Brain microvascular endothelial cell (primary cell): ENCODE measurements at places on chromosomes 2 and 18.

DNA sequence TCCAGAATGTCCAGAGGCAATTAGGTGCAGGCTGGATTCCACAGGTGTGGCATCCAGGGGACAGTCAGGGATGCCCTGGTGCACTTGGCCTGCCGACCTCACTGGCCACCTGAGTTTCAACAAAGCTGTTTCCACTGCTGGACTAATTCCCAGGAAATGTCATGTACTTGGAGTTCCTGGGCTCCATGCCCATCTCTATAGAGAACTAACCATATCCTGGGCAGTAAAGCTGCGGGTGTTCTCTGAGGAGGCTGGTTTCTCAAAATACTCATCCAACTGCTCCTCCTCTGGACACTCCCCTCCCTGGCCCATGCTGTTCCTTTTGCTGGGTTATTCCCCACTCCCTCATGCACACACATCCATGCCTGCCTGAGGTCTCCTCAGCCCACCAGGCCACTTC lies 161.9 kb upstream of the SKOR2 start:
- no peak for DNase-seq

GRCh38 chr2:22788749-22789327 lies 596.1 kb upstream of the KLHL29 start:
- no peak for DNase-seq

- DNase-seq, result no peak
These were observed 60.1 kb upstream of the KIF5C start for GRCh38 chr2:148814860-148815419.

GRCh38 chr2:39568561-39569006 lies 97.1 kb upstream of the TMEM178A start:
- peak; percentile 49 for DNase-seq

- DNase-seq, result no peak
These were observed 119.5 kb upstream of the MCFD2 start for GRCh38 chr2:47034973-47035609.

GRCh38 chr2:135555311-135555710 lies 24.0 kb downstream of the R3HDM1 start:
- no peak for DNase-seq

GRCh38 chr2:134778372-134778771 lies 59.6 kb upstream of the TMEM163 start:
- no peak for DNase-seq

- no peak for DNase-seq
These were observed 8.0 kb downstream of the ABCB11 start for GRCh38 chr2:169023161-169023560.

DNA sequence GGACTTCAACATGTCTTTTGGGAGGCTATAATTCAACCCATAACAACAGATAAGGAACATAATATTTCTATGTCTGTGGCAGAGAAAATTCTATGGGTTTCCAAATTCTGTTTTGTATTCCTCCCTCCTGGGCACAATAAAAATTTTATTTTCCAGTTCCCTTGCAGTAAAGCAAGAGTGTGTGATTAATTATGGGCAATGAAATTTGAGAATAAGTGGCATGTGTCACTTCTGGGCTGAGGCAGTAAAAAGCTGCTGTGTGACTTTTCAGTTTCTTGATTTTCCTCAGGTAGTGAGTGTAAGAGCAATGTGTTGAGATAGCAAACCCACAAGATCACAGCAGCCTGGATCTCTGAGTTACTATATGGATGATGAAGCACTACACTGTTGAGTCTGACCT lies 216.4 kb downstream of the MEIS1 start:
- DNase-seq, result no peak

GRCh38 chr2:29726976-29727375 lies 194.4 kb downstream of the ALK start:
- DNase-seq, result no peak

DNA sequence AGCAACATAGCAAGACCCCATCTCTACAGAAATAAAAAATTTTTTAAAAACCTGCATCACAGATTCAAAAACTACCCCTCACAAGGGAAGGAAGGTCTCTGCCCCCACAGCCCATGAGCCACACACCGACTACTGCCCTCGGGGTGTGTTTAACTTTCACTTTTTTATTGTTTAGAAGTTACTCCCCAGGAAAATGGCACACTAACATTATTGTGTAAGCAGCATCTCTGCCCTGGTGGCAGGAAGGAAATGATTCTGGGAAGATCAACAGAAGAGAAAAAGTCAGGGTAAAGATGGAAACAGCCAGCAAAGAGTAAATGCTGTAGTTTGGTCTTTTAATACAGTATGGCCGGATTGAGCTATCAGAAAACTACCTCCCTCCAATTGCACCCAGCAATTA lies 21.9 kb downstream of the TRABD2A start:
- DNase-seq, result no peak

DNA sequence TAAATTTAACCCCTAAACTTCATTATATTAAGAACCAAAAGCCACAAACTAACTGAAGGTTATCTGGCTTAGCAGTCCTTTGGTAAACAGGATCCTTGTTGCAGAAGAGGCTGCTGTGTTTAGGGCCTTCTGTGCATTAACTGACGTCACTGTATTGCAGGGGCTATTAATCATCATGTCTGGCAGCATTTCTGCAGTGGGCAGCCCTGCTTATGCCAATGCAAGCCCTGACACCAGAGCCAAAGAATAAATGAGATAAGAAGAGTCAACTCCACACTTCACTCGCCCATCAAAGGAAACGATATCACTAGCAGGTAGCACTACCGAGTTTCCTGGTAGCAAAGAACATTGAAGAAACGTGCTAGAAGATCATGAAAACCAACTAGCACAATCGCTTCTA lies 110.6 kb downstream of the PLEKHM3 start:
- no peak for DNase-seq

- DNase-seq, result no peak
These were observed 134.5 kb downstream of the NCKAP5 start for GRCh38 chr2:133433455-133434451.

GRCh38 chr2:201396595-201396994 lies 39.5 kb upstream of the FLACC1 start:
- DNase-seq, result peak; percentile 48

DNA sequence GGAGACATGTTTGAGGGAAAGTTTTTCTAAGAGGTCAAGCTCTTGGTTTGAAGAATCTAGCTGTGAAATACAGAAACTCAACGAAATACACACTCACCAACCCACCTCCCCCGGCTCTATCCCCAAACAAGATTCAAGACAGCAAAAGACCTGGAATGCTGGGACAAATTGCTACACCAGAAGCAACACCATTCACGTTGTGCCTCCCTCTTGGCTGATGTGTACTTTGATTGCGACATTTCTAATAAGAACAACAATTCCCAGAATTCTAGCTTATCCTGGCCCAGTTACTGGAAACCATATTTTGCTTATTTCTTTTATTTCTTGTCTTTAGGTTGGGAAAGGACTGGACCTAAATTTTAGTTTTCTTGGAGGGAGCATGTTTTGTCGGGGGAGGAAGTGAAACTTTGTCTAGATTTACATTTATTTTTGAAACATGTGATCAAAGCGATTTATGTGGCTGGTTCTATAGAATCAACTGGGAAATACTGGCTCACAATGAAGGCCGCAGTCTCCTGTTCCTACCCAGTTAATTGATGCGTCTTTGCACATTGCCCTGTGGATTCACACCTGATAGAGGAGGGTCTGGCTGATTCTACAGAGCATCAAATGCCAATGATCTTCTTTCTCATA lies 29.6 kb upstream of the LPIN1 start:
- DNase-seq, result no peak

- peak; percentile 17 for DNase-seq
These were observed 56.1 kb upstream of the PEX13 start for GRCh38 chr2:60961457-60961856.

DNA sequence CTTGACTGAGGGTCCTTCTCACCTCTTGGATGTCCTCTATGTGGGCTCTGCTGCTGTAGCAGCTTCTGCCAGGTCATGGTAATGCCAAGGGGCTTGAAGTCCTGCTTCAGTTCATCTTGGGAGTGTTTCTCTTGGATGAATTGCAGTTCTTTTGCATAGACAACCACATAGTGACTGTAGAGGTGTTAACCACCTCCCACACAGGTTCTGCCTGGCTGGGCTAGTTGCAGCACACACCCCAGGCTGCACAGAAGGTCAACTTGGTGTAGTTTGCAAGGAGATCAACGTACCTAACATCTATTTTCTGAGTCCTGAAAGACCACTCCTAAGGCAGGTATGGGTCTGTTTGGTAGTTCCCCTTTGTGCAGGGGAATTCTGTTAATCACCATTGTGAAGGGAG lies 108.1 kb downstream of the ADCYAP1 start:
- no peak for DNase-seq

DNA sequence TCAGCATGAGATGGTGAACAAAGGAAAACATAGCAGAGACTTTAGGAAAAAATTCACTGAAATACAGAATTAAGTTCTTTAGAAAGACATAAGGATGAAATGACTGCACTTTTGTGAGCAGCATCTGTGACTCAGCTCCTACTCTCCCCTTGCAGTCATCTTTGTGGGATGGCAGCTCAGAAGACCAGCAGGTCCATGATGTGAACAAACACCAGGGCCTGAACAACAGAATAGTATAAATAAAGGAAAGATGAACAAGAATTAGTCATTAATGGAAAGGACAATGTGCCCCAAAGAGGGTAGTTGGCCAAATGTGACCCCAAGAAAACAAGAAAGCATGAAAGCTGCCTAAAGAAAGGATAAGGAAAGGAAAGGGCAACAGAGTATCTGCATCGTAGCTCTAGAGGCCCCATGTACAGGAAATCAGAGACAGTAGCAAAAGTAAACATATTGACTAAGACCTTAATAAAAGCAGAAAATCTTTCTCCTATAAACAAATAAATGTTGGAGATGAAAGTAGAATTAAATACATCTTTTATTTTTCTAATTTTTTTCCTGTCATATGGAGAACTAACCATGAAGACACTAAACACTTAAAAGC lies 318.0 kb downstream of the ZEB2 start:
- peak; percentile 37 for DNase-seq

DNA sequence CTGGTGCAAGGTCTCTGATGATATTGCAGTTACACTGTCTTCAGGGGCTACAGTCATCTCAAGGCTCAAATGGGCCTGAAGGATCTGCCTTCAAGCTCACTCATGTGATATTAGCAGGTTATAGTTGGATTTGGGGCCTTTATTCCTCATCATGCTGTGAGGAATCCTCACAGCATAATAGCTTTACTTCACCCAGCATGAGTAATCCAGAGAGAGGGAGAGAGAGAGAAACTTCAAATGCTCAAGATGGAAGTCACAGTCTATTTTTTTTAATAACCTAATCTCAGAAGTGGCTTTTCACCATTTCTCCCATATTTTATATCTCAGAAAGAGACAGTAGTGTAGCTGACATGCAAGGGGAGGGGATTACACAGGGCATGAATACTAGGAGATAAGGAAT lies 658.7 kb downstream of the EPHA4 start:
- DNase-seq, result no peak

DNA sequence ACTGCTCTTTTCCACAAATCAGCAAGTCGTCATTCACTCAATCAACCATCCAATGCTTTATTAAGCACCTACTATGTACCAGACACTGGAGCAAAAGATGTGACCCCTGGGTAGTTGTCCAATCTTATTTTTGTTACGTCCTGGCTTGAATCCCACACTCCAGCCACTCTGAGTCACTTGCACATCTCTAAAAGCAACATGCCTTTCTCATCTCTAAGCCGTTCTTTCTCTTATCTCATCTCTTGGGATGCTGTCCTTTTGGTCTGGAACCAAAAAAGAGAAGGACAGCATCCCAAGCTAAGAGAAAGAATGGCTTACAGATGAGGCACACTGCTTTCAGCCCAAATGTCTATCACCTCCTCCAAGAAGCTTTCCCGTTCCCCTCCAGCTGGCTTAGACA lies 58.8 kb downstream of the RNF152 start:
- DNase-seq, result peak; percentile 86

GRCh38 chr2:133986081-133986837 lies 267.6 kb upstream of the MGAT5 start:
- DNase-seq, result peak; percentile 47

GRCh38 chr18:34280653-34281052 lies 55.9 kb upstream of the NOL4 start:
- no peak for DNase-seq

GRCh38 chr2:223944703-223945531 lies at the start of gene WDFY1:
WDFY1 (minus strand) TSS chr2:223945335; CDS start chr2:223945284, 51 bp downstream.
- DNase-seq, result peak; percentile 80

- DNase-seq, result no peak
These were observed 925.7 kb downstream of the DCDC2C start for GRCh38 chr2:4628998-4629501.

DNA sequence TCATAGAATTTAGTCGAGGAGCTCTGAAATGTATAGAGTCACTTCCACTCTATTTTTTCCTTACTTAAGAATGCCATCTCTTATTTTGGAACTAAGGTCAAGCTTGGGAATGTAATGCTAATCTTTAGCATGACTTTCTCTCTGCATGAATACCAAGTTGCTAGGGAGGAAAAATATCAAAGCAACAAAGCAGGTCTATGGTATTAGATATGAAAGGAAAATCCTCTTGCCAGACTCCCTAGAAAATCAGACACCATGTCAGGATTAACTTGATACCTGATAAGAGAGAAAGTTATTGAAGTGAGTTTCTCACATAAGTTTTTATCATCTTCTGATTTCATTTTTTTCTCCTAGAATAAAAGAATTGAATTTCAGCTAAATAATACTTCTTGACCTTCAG lies 341.7 kb upstream of the ZNF804A start:
- DNase-seq, result no peak

GRCh38 chr2:15971351-15971750 lies 31.0 kb downstream of the MYCN start:
- DNase-seq, result no peak

GRCh38 chr2:171404719-171405118 lies 29.1 kb downstream of the METTL8 start:
- no peak for DNase-seq

DNA sequence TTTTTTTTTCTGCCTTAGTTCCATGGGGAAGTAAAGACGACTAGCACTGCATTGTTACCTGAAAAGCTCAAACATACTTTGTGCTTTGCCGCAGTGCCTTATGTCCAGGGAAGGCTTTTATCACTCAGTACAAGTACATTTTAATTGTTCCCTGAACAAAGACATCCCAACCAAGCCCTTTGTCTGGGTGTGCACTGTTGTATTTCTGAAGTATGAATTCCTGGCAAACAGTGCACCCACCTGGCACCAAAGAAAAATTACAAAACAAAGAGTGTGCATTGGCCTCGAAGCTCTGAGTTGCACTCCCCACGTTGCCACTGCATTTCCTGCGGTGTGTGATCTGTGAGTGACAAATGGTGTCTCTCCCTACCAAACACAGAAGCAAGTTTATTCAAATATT lies 858.5 kb upstream of the PIK3C3 start:
- peak; percentile 22 for DNase-seq

DNA sequence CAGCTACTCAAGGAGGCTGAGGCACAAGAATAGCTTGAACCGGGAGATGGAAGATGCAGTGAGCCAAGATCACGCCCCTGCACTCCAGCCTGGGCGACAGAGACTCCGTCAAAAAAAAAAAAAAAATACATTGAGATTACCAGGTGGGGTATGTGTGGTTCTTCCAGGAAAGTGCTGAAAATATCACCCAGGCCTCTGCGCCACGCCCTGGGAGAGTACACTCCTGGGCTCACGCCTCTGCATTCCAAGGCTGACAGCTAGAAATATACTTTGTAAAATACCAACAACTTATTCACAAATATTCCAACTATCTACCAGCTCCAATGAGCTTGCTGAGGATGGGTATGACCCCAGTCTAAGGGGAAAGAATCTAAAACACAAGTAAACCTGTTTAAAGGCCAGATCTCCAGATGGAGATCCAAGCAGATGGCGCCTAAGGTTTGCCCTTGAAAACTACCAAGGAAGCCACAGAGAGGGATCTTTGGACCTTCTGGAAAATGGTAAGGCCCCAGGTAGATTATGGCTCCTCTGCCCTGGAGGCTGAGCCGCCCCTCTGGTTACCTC lies 21.6 kb upstream of the B3GNT7 start:
- DNase-seq, result no peak

GRCh38 chr18:78976765-78977636 lies 2.6 kb upstream of the SALL3 start:
- DNase-seq, result no peak
